ENCODE measurements at places on chromosomes 6 and 20.

DNA sequence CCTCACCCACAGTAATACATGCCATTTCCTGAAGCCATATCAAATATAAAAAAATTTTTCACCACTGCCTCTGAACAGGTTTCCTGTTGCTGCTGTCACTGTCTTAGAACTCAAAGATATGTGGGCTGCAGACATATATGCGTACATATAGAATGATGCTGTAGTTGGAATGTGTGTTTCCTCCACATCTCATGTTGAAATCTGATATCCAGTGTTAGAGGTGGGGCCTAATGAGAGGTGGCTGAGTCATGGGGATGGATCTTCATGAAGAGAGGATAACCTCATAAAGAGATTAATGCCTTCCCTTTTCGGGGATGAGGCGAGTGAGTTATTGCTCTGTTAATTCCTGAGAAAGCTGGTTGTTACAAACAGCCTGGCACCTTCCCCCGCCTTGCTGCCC is 7.7 kb upstream of the SCP2D1 start:
- no peak for DNase-seq

GRCh38 chr6:56437171-56437900 is 190.0 kb upstream of the COL21A1 start:
- no peak for DNase-seq

DNA sequence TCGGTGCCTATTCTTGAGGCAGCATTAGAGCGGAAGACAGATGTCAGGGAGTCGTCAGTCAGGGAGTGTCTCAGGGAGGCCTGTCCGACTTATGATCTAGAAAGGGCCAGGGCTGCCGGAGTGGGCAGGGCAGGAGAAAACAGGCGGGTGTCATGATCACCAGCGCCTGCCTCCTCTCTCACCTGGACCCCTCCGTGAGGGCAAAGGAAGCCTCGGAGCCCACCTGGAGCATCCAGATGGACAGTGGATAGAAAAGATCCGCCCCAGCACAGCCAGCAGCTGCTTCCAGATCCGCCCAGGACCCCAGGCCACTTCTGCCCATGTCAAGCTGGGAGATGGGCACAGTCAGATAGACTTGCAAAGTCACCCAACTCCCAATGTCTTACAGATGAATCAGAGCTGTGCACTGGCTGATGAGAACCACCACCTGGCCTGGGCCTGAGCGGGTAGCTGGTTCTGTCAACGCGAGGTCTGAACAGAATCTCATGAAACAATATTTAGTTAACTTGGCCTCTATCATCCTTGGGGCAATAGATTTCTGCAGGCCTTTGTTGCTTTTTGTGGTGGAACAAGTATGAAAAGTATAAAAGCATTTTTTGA is 22.2 kb downstream of the PSMG4 start:
- no peak for DNase-seq

DNA sequence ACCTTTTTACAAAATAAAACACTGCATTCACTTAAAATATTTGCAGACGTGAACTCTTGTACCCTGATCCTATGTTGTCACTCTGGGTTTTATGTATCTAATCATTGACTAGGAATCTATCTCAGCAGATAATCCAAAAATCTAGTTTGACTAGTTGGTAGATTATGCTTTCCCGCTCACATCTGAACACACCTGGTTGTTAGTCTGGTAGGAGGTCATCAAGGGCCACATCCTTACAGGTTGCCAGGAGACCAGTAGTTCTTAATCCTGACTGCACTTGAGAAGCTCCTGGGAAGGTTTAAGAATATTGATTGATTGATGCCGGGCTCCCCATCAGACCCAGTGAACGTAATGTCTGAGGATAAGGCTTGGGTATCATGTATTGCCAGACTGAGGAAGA is 104.4 kb downstream of the MTHFD1L start:
- no peak for DNase-seq

DNA sequence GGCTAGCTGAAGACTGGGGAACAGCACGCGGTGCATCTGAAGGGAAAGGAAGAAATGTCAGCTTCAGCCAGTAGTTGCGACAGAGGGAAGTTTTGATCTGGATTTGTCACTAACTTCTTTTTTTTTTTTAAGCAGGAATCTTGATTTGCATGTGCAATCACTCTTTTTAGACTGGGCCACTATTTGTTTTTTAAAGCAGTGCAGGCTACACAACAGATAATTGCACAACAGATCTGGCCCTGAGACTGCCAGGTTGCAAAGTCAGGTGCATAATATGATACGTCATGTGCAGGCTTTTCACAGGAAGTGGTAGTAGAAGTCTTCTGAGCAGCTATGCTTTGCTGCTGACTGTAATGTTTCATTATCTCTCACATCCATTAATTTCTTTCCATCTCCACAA is 13.5 kb downstream of the PFDN4 start:
- no peak for DNase-seq

GRCh38 chr6:43376551-43376981 is 7.1 kb upstream of the ZNF318 start:
- DNase-seq: no peak

DNA sequence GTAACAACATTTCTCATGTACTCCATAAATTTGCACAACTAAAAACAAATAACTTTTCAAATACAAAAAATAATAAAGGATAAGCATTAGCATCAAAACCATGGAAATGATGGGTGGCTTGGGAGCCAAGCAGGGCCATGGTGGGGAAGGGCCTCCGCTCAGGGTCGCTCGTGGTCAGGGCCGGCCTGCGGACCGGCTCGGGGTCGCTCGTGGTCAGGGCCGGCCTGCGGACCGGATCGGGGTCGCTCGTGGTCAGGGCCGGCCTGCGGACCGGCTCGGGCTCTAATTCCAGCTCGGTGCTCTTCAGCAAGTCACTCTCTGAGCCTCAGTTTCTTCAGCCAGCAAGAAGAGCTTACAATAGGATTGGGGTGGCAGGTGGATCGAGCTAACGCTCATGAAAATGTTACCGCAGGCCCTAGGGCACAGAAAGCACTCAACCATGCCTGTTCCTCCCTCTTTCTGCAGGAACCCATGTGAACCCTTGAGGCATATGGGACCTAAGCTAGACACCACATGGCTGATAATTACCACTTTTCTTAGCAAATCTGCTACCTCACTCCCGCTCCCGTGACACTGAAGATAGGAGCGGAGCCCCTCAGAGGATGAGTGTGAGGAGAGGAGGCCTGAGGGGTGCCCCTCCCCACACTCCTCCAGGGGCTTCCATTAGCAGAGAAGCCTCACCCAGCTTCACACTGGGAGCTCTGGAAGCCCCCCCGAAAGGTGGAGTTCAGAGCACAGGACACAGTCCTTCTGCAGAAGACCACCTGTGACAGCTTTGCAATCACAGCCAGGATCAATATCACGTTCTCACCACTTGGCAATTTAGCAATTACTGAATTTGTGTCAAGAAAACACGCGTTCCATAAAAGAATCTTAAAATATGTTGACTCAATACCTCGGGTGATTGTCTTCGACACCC is 103.0 kb downstream of the PSMB1 start:
- no peak for DNase-seq

DNA sequence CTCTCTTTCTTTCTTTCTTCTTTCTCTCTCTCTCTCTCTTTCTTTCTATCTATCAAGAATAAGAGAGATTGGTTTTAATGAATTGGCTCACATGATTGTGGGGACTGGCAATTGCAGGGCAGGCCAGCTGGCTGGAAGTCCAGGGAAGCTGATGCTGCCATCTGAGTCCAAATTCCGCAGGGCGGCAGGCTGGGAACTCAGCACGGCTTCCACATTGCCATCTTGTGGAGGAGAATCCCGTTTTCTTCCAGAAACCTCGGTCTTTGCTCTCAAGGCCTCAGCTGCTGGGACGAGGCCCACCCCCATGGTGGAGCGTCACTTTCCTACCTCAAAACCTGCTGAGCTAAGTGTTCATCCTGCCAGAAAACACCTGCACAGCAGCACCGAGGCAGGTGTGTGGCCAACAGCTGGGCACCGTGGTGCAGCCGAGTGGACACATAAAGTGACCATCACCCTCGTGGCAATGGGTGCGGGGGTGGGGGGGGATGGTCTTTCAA is 58.8 kb upstream of the SLCO4A1 start:
- DNase-seq: no peak

GRCh38 chr6:105951322-105951721 is 134.8 kb upstream of the PRDM1 start:
- DNase-seq: no peak

DNA sequence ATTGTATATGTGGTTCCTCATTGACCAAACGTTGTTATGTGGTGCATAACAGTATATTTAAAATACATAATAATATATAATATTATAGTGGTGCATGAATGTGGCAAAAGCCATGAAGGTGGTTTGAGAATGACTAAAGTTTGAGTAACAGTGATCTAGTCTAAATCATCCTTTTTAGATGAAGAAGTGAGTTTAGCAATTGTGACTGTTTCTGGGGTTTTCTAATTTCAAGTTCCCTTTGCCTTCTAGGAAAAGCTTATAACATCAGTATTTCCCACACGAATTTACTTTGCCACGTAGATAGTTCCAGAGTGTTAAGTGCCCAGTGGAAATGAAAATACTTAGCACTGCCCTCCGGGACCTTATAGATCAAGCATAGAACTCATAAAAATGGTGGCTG is 40.9 kb downstream of the ARFGEF2 start:
- DNase-seq: no peak

DNA sequence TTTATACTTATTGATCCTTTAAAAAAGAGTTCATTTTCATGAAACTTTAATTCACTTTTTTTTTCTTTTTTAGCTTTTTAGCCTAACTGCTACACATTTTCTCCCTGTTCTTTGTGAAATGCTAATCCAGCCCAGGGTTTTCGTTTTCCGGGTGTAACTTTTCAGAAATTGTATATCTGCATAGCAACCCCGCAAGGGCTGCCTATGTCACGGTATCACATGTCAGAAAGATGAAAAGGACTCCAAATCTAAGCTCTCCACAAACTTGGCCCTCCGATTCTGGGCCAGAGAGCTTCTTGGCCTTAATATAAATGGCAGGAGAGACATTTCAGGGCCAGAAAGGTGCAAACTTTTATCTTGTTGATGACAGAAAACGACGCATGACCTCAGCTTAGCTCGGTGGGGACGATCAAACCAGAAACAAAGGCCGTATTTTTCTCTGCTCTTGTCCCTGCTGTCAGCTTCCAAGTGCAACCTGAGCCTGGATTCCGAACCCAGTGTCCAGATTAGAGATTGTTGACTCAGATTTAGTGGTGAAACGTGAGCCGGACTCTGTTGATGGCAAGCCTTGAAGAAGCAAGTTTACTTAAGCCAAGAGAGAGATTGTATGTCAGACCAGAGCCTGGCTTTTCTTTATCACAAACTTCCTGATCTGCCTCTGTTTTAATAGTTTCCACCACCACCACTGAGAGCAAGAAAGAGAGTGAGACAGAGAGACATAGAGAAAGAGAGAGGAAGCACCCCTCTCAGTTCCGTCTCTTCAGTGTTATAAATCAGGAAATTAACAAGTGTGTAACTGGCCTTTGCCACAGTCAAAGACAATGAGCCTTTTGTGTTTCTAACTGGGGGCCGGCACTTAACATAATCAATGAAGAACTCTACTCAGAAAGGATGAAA is 157.8 kb downstream of the SCML4 start:
- no peak for DNase-seq

DNA sequence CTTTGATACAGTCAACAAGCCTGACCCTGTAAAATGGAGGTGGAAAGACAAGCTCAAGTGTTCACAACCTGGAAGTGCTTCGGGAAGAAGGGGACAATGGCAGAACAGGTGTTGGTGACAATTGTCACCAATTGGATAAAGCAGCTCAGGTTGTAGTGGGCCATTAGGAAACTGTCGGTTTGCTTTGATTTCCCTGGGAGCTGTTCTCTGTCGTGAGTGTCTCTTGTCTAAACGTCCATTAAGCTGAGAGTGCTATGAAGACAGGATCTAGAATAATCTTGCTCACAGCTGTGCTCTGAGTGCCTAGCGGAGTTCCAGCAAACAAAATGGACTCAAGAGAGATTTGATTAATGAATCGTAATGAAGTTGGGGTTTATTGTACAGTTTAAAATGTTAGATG is 15.0 kb downstream of the CCR6 start:
- DNase-seq: no peak

DNA sequence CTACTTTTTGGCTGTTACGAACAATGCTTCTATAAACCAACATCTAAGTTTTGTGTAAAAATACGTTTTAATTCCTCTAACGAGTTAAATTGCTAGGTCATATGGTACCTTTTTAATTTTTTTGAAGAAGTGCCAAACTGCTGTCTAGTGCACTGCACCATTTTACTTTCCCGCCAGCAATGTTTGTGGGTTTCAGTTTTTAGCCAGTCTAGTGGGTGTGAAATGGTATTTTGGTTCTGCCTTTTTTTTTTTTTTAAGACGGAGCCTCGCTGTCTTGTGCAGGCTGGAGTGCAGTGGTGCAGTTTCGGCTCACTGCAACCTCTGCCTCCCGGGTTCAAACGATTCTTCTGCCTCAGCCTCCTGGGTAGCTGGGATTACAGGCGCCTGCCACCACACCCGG is 34.1 kb upstream of the BAG2 start:
- DNase-seq: no peak

DNA sequence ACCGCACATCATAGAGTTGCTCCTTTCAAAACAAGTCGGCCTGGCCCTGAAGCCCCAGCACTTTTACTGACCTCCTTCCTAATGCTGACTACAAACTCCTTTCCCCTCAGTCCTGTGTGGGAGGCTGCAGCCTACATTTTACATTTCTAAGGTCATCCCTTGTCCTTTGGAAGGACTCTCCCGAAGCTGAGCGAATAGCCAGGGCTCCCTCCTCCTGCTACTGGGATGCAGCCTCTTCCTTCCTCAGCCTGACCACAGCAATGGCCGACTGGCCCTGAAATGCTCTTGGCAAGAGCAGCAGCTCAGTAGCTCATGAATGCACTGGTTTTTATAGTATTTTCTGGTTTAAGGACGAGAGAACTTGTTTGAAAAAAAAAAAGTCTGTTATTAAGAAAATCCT is 679 bp downstream of the ADGRF5 start:
- DNase-seq: no peak

DNA sequence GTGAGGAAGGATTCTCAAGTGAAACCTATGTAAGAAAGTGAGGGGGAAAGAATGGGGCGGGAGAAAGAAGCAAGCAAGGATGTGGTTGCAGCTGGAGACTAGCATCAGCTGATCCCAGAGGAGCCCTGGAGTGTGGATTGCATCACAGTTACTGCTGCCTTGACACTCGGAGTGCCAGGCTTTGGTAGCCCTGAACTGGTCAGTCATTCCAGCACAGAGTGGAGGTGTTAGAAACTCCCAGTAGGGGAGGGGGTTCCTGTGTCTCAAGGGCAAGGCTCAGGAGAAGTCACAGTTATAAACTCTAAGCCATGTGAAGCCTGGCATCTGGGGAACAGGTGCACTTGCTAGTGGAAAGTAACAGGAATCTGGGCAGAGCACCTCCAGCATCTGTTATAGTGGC is 23.5 kb downstream of the SNAP25 start:
- DNase-seq: no peak

GRCh38 chr20:63702751-63703470 is 4.9 kb downstream of the ARFRP1 start:
- DNase-seq: no peak

DNA sequence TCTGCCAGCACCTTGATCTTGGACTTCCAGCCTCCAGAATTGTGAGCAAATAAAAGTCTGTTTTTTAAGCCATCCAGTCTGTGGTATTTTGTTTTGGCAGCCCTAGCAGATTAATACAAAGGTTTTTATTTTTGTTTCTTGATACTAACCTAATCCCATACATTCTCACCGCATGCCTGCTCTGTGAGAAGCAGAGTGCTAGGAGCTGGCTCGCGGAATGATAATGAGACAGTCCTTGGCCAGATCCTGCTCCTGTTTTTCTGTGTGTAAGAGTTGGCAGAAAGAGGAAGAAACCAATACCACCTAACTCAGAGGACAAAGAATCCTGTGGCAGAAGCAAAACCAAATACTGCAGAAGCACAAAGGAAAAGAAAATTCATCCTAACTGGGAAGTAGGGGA is 82.6 kb downstream of the KIF16B start:
- DNase-seq: no peak

- no peak for DNase-seq
Observed at GRCh38 chr6:19535351-19535750, 301.8 kb upstream of the ID4 start.
